ENCODE measurements at places on chromosomes 11 and 22.
A peak's percentile ranks its signal among the peaks of the same experiment; 100 is the strongest.

- no peak for DNase-seq
Observed at GRCh38 chr11:69705351-69705811, 1.6 kb upstream of the FGF19 start.

GRCh38 chr11:47854667-47855066 is 6.5 kb upstream of the NUP160 start:
- no peak for DNase-seq

DNA sequence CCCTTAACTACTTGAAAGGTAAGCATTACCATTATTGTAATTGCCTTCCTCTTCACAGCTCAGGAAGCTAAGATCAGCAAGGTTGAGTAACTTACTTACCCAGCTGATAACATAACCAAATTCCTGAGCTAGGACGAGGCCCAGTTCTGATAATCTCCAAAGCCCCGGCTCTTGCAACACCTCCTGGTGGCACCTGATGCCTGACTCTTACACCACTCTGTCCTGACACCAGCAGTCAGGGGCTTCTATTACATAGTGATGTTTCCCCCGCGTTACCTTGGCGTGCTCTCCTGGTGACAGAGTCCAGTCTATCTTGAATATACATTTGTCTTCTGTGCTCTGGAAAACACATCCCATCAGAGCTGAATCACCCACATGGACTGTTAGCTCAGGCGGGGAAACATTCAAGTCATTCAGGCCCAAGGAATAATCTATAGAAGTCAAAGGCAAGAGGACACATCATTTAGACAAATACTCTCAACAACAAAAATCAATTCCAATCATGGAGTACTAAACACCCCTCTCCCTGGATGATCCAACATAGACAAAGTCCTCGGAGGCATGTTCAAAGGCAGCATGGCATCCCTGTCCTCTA is 12.6 kb downstream of the JAML start:
- no peak for DNase-seq

GRCh38 chr11:37841016-37841415 is 1243.0 kb upstream of the RAG2 start:
- DNase-seq = no peak

DNA sequence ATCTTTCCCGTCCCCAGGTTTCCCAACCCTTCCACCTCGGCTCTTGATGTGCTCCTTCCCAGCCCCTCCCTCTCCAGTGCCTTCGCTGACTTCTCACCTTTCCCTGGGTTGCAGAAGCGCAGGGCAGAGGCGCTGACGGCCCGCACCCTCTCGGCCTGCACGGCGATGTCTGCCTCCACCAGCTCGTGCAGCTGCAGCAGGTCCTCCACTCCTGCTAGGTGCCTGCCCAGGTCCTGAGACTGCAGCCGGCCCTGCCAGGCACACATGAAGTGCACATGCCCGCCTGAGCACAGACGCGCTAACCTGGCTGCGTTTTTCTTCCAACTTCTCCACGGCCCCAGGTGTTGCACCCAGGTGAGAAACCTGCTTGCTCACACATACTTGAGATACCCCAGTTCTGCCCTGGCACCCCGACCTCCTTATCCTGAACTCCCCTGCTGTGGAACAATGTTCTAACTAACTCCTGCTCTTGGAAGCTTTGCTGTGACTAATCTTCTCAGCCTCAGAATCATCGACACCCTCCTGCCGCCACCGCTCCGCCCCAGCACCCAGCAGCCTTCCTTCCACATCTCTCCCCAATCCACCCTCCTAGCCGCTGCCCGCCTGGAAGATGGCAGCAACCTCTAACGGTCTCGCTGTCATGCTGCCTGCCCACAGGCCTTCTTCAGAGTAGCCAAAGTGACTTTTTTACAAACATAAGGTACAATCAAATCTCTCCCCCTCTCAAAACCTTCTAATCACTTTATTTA is 23.3 kb downstream of the SPTBN2 start:
- DNase-seq = no peak

DNA sequence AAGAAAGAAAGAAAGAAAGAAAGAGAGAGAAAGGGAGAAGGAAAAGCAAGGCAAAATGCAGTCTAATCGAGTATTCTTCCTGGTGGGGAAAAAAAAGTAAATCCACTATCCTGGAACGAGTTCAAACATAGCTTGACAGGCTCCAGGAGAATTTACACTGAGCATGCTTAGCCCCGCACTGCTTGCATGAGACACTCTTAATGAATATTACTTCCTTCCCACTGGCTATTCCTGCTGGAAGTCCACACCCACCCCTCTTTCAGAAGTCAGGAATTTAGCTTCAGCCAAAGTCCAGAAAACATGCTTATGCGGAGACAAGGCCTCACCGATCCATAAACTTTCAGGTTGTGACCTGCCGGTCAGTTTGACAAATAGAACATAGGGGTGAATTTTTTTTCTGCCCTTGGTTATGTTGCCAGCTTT is 251.8 kb upstream of the BLID start:
- no peak for DNase-seq

GRCh38 chr22:43148581-43148980 is 2.8 kb upstream of the TSPO start:
- no peak for DNase-seq

- peak; percentile 47 for DNase-seq
Observed at GRCh38 chr11:765025-765801, 12.1 kb downstream of the GATD1 start.

DNA sequence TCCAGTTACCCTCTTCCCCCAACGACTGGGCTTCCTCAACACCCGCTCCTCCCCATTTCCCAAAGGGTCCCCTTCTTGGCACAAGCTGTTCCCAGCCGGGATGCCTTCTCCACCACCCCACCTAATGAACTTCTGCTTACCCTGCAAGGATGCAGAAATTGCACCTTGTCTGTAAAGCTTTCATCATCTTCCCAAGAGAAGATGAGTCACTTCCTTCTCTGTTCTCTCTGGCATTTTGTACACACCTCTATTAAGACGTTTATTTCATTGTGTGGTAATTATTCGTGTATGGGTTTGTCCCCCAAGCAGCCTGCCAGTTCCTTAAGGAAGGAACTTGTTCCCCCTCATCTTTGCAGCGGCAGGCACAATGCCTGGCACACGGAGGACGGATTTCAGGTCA is 351.1 kb downstream of the CADM1 start:
- DNase-seq = no peak

DNA sequence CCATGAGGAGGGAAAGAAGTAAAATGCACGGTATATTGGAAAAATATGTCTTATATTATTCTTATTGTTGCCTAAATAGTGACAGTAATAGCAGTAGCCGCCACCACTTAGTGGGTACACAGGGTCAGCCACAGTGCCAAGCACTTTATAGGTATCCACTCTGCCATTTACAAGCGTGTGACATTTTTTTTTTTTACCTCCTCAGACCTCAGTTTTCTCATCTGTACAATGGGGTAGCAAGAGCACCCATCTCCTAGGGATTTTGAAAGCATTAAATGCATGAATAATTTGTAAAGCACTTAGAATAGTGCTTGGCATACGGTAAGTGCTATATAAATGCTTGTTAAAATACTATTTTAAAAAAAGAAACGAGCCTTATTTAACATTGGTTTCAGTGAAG is 8.9 kb downstream of the RTN4RL2 start:
- no peak for DNase-seq

- no peak for DNase-seq
Observed at GRCh38 chr22:19062139-19062942, 59.9 kb downstream of the DGCR2 start.

DNA sequence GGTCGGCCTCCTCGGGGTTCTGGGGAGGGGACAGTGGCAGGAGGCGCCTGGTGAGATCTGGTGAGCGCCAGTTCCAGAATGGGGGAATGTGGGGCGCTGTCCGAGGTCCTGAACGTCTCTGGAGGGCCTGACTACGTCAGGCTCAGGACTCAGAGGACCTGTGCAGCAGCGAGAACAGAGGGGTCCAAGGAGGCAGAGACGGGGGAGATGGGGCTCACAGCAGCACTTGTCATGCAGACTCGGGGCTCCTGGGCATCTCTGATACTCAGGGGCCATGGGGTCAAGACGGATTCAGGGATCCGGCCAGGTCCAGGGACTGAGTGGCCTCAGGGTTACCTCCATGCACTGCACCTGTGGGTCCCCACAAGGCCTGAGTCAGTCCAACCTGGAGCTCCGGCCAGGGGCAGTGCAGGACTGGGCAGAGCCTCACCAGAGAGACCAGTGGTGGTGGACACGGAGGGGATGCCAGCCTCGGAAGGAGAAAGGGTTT is 92.2 kb downstream of the BRD1 start:
- no peak for DNase-seq

GRCh38 chr11:65662247-65662798 is 393 bp downstream of the RELA start:
- DNase-seq = no peak

- no peak for DNase-seq
Observed at GRCh38 chr11:115217726-115218311, 286.4 kb downstream of the CADM1 start.

GRCh38 chr11:87892291-87892690 is 283.0 kb downstream of the RAB38 start:
- DNase-seq = no peak

DNA sequence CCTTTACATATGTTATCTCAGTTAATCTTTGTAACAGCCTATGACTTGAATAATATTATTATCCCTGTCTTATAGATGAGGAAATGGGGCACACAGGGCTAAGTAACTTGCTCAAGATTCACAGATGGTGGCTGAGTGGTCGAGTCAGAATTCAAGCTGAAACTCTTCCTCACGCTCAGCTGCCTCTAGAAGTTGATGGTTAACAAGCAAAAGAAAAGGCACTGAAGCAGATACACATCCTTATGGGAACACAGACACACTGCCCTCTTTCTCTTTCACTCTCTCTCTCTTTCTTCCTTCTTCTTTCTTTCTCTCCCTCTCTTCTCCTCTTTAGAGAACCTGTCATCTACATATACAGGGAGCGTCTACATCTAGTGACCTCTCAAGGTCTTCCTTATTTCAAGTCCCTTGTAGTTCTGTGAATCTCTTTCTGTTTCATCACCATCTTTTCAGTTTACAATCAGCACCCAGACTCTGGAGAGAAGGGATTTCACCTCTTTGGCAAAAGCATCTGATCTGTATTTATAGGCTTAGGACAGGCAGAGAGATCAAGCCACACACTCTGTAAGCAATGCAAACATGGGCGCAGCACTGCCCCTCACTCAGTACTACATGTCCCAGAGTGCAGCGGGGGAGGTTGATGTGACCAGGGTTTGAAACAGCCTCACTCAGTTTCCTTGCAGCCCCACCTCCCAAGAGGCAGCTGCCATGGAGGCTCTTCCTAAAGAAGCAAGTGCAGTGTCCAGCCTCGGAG is 75.7 kb downstream of the GRAMD1B start:
- no peak for DNase-seq

GRCh38 chr11:84865791-84866535 is 761.2 kb downstream of the DLG2 start:
- no peak for DNase-seq

DNA sequence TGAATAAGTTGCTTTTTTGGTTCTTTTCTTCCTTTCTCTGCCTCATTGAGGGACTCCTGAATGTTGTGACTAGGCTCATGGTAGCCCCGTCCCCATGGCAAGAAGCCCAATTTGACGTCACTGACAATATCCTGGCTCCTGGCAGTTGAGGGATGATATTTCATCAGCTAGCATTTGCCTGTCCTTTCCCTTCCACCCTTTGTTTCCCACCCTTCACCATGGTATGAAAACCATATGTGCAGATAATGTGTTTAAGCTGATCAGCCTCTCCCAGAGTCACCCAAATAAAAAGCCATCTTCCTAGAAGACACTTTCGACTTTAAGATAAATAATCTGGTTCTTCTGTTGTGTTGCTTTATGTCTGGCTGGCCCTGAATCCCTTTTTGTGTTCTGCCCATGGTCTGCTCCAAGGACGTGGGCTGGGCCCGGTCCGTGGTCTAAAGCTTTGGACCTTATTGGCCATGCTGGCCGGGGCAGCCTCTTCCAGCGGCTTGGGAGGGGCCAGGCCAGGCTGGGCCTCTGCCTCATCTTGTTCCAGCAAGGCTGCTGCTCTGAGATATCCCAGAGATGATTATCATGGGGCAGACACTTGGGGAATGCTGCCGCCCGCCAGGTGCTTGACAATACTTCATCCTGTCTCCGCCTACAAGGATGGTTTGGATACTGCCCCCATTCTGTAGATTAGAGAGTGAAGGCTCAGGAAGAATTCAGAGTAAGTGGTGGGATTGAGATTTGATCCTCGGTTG is 5.1 kb downstream of the TSPAN18 start:
- no peak for DNase-seq

DNA sequence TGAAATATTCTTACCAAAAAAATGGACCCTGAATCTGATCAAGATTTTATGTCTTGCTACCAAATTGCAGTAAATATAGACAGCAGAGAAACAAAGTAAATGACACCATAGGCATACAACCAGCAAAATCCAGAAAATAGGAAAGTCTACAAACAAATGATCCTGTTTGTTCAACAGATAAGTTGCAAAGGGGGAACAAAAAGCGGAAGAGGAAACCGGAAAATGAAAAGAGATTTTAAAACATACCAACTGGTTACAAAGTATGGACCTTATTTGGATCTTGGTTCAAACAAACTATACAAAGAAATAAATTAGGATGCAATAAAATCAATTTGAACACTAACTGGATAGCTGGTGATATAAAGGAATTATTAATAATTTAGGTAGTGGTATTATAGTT is 92.0 kb downstream of the TMPRSS5 start:
- no peak for DNase-seq

DNA sequence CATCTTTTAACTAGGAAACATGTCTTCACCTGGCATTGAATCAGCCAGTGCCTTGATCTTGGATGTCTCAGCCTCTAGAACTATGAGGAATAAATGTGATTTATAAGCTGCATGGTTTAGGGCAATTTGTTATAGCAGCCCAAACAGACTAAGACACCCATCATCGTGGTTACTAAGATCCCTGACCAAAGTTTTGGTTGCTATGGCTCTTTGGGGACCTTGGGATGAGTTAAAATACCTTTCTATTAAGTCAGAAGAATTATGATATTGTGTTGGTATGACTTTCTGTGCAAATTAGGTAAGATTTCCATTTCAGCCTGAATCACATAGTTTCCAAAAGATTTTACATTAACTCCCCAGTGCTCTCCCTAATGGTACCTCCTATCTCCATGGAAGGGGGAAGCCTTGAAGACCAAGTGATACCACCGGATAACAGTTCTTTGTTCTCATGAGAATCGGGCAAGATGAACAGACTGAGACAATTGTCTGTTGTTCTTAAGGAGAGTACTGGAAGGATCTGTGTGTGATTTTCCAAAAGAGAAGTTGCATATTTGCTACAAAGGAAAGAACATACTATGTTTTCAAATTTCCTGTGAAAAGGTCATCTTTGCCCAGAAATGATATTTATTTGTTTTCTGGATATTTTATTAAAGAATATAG is 60.4 kb upstream of the UBASH3B start:
- no peak for DNase-seq
